ENCODE measurements at places on chromosomes 11 and 22.

DNA sequence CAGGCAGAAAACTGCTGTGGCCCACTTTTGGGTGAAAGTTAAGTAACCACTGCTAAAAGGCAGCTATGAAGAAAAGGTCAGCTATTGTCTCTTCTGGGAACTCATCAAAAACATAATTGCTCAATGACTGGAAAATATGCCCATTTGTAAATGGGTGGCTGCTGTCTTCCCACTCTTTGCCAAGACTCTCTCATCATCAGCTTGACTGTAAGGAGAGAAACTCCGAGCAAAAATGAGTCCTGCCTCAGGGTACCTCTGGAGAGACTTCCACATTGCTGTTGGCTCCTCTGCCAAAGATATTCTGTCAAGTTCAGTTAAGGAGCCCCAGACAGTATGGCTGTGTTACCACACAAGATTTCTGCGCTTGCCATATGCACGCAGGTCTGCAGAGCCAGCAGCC is 138.7 kb downstream of the BBOX1 start:
- DNase-seq = no peak

DNA sequence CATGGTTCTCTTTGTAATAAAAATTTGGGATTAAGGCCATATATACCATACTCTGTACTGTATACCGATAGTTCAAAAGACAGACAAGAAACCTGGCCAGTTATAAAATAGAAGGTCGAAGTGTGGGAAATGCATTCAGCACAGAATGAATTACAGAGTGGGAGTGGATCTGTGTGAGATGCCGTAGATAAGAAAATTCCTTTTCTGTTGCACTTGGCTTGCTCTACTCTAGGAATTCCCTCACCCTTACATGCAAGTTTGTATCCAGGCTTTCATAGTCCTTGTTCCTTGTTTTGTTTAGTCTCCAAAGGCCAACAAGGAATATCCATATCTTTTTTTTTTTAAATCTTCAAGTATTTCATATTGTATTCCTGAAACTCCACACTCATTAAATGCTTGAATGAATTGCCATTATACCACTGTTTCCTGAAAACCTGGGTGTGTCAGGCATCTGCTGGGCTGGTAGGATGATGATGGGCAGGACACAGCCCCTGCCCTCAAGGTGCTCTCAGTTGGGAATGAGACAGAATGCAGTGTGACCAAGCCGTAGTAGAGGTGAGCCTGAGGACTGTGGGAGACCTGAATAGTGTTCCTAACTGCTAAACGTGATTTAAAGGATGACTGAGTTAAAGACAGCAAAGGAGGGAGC is 53.5 kb downstream of the TEAD1 start:
- no peak for DNase-seq

DNA sequence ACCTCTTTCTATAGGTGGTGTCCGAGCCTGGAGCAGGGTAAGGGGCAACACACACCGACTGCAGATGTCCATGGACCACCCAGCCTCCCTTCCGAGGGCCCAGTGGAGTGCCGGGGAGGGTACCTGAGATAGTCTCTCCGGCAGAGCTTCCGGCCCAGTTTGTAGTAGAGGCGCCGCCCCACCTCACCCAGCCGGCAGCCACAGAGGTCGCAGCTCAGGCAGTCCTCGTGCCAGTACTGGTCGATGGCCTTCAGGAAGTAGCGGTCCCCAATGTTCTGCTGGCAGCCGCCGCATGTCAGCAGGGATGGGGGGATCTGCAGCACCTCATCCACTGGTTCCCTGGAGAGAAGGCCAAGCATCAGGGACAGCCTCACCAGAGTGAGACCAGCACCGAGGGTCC is 27.4 kb downstream of the LMO2 start:
- DNase-seq = no peak

- DNase-seq = no peak
Measured at GRCh38 chr11:44186321-44186930, 90.9 kb downstream of the EXT2 start.

GRCh38 chr22:17257121-17258001 is 38.1 kb upstream of the ADA2 start:
- no peak for DNase-seq

DNA sequence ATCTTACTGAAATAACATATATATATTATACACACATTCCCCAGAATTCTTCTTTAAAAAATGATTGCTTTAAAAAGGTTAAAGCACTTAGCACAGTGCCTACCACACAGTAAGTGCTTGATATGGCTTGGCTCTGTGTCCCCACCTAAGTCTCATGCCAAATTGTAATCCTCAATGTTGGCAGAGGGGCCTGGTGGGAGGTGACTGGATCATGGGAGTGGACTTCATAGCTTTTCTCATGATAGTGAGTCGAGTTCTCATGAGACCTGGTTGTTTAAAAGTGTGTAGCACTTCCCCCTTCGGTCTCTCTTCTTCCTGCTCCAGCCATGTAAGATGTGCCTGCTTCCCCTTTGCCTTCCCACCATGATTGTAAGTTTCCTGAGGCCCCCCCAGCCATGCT is 6.2 kb downstream of the CRYAB start:
- no peak for DNase-seq

DNA sequence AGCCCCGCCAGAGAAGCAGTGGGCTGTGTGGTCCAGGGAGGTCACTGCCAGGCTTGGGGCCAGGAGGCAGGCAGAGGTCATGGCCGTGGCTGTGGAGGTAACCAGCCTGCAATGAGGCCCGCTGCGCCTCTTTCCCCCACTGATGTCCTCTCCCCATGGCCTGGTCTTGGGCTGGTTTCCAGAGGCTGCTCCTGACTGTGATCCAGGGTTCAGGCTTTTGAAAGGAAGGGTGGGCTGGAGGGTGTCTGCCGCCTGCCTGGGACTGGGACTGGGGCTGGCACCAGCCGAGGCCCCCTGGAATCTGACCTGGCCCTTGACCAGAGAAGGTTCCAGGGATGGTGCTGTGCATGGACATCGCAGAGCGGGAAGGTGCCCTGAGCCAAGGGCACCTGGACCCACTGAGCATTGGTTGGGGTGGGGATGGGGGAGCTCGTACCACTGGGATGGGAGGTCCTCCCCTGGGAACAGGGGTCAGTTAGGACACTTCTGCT is 59.6 kb upstream of the THY1 start:
- no peak for DNase-seq

DNA sequence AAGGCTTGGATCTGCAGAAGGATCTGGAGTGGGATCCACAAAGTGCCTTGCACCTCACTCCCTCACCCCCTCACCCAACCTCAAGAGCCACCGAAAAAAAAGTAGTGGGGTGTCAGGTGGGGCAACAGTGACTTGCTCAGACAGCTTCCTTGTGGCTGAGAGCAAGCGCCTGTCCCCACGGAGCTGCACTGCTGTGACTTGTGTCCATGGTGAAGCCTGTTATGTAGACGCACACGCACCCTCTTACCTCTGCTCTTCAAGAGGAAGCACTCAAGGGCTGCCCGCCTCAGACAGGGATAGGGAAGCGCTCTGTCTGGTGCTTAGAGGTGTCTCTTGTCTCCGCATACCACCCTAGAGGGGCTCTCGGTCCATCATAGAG is 1.2 kb downstream of the DRD2 start:
- no peak for DNase-seq

DNA sequence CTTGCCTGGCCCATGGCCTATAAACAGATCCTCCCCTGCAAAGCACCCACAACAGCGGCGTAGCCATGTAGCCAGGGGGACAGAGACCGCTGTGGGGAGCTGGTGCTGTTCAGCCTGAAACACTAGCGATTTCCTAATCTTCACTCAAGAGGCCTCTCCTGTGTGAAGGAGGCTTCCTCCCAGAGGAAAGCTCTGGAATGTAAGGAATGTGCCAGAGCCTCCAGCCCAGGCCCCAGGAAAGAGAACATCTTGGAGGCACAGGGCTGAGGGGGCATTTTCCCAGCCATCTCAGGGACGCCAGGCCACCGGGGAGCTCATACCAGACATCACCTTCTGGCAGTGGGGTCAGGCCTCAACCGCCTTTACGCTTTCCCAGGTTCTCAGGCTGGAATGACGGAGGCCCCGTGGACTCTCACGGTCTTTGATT is 24.0 kb downstream of the MIAT start:
- DNase-seq = no peak

- DNase-seq = no peak
Measured at GRCh38 chr11:41118521-41118920, 340.9 kb downstream of the LRRC4C start.

DNA sequence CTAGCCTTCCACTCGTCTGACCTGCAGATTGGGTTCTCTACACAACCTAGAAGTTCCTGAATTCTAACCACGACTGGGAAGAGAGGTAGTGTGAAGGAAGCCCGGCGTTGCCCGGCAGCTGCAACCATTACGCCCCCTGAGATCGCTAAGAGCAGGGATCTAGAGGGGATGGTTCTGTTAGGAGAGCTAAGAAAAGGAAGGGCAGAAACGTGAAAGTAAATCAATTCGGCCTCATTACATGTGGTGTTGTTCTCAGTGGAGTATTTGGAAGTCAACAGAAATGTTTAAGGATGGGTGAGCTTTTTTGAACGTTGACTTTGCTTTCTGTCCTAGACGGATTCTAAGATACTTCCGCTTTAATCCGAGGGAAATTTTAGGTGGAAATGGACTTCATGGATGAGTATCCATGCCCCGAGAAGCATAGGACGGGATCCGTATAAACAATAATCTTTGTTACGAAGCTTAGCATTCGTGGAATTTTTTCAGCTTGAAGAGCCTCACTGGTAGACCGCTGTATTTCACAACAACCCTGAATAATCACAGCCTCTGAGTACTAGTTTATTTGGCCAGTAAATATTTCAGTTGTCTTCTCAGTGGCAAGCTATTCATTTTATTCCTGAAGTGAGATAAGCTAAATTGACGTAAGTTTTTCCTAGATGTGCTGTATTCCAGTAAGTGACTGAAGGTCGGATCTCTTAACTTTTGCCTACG is 629 bp downstream of the ATP5MG start:
- DNase-seq = no peak

GRCh38 chr22:44455151-44455962 is 42.7 kb downstream of the RTL6 start:
- DNase-seq = peak; percentile 56

DNA sequence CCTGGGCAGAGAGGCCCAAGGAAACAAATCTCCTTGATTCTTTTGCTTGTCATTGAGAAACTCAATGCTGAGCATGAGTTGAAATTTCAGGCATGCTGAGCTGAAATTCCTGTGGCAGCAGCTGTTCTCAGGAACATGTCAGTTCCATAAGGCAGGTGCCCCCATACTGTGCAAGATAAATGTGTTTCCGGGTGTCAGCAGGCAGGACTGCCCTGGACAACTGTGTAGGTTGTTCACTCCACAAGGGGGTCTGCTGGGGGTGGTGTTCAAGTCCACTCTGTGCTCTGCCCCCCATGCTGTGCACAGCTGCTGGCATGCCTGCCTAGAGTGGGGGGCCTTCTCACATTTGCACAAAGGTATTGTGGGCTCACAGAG is 133.7 kb downstream of the CTTN start:
- DNase-seq = no peak

GRCh38 chr11:131802440-131803115 is 432.2 kb downstream of the NTM start:
- no peak for DNase-seq

GRCh38 chr11:111153194-111153593 is 92.3 kb upstream of the POU2AF2 start:
- no peak for DNase-seq

- no peak for DNase-seq
Measured at GRCh38 chr11:73223998-73224730, 6.1 kb downstream of the P2RY2 start.

DNA sequence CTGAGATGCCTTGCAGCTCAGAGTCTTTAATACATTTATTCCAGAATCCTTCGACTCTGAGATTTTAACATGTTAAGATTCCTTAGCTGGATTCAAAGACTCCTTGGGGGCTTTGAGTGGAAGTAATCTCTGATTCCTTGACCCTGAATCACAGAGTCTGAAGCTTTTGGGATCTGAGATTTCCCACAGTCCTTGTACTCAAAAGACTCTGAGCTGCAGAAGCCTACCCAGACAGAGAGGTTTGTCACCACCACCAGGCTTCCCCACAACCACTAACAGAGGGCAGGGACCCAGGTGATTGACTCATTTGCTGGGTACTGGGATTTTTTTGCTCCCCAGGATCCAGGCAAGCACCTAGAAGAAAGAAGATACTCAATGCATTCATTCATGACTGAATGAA is 1.4 kb upstream of the SERPINH1 start:
- no peak for DNase-seq
